ENCODE measurements at places on chromosomes 7 and 10.

- DNase-seq: no peak
These were observed 82.2 kb downstream of the MDFIC start for GRCh38 chr7:115004121-115004520.

DNA sequence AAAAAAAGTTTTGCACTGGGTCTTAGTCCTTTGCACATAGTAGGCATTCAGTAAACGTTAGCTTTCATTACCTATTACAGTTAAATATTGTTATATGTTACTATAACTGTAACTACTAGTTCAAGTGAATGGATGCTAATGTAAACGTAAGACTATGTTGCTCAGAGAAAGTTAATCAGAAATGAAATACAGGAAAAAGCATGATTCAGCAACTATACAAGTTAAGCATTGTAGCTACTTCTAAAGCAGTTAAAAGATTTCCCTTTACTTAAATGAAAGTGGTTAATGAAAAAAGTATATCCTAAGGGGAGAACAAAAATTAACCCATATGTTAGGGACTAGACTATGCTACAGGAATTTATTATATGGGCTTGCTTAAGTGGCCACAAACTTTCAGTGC, 121.2 kb downstream of the SKAP2 start:
- DNase-seq: no peak

DNA sequence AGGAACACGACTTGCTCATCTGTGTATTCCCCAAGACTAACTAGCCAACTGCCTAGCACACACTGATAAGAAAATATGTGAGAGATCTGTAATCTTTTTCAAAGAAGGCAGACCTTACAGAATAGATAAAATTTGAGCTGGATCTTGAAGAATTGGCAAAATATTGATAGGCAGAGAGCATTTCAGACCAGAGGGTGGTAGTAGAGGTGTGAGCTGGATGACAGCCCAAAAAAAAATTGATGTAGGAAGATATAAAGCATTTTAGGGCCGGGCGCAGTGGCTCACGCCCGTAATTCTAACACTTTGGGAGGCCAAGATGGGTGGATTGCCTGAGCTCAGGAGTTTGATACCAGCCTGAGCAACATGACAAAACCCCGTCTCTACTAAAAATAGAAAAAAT, 1.2 kb upstream of the ZNF746 start:
- no peak for DNase-seq

GRCh38 chr10:133400624-133401424, 6.9 kb downstream of the MTG1 start:
- DNase-seq: no peak

DNA sequence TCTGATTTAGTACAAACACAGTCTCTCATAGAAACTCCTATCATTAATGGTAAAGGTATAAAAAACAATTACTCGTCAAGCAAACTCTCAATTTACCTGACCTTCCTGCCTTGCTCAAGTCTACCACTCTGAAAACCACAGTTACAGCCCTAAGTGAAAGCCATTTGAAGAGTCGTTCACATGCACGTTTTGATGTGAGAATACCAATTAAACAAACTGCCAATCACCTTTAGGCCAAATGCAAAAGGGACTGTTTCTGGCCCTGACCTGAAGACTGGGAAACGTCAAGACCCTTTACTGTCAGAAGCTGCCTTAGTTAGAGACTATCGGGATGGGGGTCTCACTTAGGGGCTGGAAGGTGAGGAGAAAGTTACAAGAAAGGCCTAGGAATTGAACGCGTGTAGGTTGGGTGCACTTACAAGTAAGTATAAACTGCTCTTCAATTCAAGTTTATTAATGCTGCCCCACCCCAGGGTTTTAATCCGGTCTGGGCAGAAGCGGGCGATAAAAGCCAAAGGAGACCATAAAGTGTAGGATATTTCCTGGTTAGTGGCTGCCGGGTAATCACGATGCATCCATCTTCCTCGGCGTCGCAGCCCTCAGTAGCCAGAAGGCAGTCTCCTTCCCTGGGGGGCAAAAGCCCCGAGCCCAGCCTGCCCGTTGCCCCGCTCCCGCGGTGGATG, 935 bp downstream of the TM9SF3 start:
- no peak for DNase-seq

GRCh38 chr7:157136372-157136771, 2.4 kb upstream of the UBE3C start:
- DNase-seq: no peak

- DNase-seq: no peak
These were observed 93.2 kb downstream of the AKR1D1 start for GRCh38 chr7:138169441-138169851.

- DNase-seq: no peak
These were observed 904.3 kb downstream of the XPNPEP1 start for GRCh38 chr10:109019001-109019424.

DNA sequence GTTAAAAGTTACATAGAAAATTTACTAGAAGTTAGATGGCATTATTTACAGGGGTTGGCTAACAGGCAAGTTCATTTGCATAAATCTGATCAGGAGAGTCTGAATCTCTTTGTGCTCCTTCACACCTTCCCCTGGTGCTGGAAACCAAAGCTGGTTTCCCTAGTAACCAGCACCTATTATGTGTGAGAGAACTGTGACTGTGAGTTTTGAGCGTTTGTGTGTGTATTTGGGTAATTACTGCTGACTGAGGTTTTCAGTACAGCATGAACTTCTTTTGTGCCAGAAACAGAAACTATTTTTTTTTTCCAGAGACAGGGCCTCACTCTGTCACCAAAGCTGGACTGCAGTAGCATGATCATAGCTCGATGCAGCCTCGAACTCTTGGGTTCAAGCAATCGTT, 10.3 kb upstream of the IFIT1B start:
- no peak for DNase-seq

GRCh38 chr10:103884681-103885139, 29.3 kb upstream of the SH3PXD2A start:
- DNase-seq: no peak

GRCh38 chr10:31929261-31930022, 811 bp upstream of the ARHGAP12 start:
- DNase-seq: no peak

DNA sequence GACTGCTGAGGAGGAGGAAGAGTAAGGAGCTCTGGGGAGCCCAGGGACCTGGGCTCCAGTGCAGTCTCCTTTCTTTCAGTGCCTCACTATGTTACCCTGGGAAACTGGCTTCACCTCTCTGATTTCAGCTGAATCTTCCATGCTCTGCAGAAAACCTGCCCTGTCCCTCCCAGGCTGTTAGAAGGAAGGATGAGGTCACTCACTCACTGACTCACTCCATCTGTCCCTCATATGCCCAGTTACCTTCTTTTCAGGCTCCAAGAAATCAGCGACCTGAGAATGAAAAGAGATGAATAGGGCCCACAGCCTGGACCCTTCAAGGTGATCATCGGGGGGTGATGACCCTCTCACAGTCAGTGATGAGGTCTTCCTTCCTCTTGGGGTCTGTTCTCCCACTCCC, 481 bp downstream of the SFTPA2 start:
- DNase-seq: no peak

DNA sequence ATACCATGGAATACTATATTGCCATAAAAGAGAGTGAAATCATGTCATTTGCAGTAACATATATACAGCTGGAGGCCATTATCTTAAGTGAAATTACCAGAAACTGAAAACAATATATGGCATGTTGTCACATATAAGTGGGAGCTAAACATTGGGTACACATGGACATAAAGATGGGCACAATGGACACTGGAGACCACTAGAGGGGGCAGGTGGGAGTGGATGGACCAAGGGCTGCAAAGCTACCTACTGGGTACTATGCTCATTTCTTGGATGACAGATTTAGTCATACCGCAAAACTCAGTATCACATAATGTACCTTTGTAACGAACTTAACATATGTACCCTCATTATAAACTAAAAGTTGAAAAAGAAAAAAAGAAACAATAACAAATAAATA, 1167.6 kb downstream of the NXPH1 start:
- no peak for DNase-seq

GRCh38 chr10:50529660-50530059, 94.1 kb downstream of the SGMS1 start:
- DNase-seq: no peak

DNA sequence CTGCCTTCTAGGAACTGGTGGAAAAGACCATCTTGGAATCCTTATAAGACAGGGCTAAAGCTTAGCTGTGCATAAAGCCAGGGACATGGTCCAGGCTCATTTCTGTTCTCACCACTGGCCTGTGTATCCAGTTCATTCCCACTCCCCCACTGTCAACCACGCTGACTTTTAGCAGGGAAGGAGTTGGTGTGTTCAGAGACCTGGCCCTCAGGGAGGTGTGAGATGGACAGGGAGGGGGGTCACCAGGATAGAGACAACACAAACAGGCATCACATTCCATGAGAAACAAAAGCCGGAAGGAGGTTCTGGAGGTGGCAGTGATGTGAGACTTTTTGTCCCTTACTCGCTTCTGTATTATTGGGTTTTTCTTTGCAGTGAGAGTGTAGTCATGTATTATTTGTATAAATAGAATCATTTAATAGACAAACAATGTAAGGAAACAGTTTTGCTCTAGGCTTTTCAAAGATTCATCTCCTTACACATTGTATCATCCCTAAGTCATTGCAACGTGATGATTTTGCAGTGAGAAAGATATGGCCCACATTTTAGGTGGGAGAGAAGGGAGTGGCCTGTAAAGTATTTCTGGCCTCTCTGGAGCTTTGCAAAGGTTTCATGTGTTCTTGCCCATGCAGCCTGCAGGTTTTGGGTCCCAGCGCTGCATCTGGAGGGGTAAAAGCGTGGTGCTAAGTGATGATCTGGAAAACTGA, 52.0 kb downstream of the EEPD1 start:
- no peak for DNase-seq

DNA sequence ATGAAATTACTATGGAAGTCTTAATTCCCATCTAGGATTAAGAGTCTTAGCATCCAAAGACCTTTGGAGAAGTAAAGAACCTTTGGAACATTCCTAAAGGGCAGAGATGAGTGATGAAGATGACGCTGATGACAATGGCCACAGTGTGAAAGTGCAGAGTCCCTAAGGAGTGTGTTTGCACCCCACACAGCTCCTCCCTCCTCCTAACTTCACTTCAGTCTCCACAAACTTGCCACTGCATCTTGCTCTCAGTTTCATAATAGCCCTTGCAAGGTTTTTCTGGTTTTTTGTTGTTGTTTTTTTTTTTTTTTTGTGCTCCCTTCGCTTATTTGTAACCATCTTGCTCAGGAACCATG, 117.5 kb upstream of the ANLN start:
- DNase-seq: no peak

DNA sequence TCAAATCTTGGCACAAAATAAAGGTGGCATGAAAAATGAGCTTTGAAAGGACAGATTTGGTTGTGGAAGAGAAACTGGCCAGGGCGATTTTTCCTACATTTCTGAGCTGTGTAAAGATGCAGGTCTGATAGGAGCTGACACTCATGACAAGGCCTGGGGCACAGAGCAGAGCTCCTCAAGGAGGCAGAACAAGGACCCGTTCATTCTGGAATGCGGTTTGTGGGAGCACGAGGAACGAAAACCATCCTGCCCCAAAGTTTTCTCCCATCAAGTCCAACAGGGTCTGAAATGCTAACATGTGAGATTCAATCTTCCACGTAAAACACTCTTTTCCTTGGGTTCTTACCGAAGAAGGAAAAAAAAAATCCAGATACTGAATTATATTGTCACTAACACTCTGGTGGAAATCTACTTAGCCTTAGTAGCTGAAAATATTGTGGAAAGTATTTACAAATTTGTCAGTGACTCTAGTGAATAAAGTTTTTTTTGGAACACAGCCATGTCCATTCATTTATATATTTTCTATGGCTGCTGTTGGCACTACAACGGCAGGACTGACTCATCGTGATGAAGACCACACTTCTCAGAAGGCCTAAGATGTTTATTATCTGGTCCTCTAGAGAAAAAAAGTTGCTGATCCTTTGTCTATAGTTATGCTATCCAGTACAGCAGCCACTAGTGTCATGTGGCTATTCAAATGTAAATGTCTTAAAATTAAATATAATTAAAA, 215.7 kb downstream of the BAMBI start:
- DNase-seq: no peak

DNA sequence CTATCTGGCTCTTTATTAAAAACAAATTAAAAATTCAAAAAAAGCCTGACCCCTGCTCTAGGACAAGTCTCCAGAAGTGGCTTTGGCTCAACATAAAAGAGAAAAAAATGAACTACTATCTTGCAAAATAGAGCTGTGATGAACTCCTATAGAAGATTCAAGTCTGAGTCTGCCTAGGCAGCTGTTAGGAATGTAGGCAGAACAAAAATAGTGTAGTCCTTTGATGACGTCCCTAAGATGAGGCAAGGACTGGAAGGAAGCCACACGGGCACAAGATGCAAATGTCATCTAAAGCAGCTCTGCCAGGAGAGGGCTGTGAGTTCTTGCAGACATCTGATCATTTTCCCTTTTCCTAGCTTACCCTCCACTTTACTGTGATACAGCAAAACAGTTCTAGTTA, 20.5 kb downstream of the ASNS start:
- no peak for DNase-seq

DNA sequence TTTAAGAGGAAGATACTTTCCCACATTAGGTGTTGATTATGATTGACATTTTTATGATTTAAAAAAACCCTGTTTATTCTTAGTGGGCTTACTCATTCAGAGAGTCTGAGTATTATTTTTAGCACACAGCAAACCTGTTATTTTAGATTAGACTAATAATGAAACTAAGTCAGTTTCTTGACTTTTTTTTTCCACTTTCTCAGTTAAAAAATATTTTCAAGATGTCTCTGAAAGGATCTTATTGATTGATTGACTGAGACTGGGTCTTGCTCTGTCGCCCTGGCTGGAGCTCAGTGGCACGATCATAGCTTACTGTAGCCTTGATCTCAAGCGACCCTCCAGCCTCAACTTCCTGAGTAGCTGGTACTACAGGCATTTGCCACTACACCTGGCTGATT, 20.4 kb upstream of the INPP5F start:
- no peak for DNase-seq

DNA sequence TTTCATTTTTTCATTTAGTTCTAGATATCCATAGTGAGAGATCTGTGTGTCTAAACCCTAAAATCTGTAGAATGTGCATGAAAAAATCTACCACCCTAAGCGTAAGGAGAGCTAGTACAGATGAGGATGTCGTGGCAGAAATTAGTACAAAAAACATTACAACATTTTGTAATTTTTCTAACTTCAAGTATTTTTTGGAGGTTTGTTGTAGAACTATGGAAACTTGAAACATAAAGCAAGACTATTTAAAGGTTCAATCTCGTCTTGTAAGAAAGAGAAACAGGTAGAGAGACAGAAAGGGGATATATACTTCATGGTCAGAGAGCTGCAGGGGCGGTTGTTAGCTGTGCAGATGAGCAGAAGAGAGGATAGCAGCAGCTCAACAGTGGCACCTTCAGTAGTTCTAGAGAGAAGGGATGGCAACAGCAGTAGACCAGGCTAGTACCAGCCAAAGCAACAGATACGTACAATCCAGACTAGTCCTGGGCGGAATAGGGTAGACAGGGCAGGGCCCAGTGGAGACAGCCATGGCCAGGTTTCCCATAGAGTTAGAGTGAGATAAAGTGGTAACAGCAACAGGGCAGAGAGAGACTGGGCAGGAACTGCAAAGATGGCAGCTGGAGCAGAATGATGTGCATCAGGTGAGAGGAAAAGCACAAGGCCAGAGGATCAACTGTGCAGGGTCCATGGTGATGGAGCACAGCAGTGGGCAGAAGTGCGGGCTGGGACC, 145.2 kb downstream of the FRMD4A start:
- no peak for DNase-seq
